Heart left ventricle (tissue), 16 donors: ENCODE measurements at places on chromosomes 12 and 14.

- no peak overlapping the region for H3K27ac ChIP-seq
- no peak overlapping the region for H3K4me3 ChIP-seq
- DNase-seq: no peak
- H3K36me3 ChIP-seq: no peaks in the 10 kb centered on the region
- no peaks in the 10 kb centered on the region for H3K4me1 ChIP-seq
Measured at GRCh38 chr12:42798811-42799438, 209.4 kb upstream of the PRICKLE1 start.

- H3K27ac ChIP-seq: peak overlapping the region; percentile 19
- H3K4me1 ChIP-seq: peaks cover 12% of the 10 kb centered on the region
Measured at GRCh38 chr12:94046626-94047410, 101.6 kb upstream of the PLXNC1 start.

DNA sequence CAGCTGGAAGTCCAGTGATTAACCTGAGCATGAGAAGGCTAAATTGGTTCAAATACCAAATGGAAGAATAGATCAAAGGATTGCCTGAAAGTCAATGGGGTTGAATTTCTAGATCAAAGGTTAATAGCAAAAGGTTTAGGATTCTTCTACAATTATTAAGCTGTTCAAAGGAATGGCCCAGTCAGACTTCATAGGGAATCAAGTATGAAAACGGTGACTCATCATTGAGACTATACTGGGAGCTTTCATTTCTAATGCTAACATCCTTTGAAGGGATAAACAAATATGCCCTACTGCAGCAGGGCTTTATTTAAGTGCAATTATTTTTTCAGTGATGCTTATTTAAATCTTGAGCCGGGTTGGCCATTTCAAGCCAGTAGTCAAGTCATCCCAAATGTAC is 152.8 kb downstream of the RIMBP2 start:
- H3K4me1 ChIP-seq: no peaks in the 10 kb centered on the region
- no peaks in the 10 kb centered on the region for H3K27me3 ChIP-seq
- H3K4me3 ChIP-seq: no peak overlapping the region
- H3K27ac ChIP-seq: no peak overlapping the region

- DNase-seq: no peak
- H3K36me3 ChIP-seq: no peaks in the 10 kb centered on the region
- no peak overlapping the region for H3K27ac ChIP-seq
- no peaks in the 10 kb centered on the region for H3K27me3 ChIP-seq
Measured at GRCh38 chr12:18340786-18341185, 79.5 kb downstream of the PIK3C2G start.

- no peaks in the 10 kb centered on the region for H3K27me3 ChIP-seq
- H3K36me3 ChIP-seq: no peaks in the 10 kb centered on the region
- no peaks in the 10 kb centered on the region for H3K4me1 ChIP-seq
- no peak overlapping the region for H3K27ac ChIP-seq
- DNase-seq: no peak
Measured at GRCh38 chr12:115233891-115234543, 550.0 kb upstream of the TBX3 start.
